CD4-positive, alpha-beta T cell treated with Interleukin-4 for 1 hour (primary cell): ENCODE measurements at places on chromosomes 12 and 14.

- DNase-seq, result no peak
Observed at GRCh38 chr12:107007411-107007810, 20.5 kb upstream of the MTERF2 start.

- DNase-seq, result no peak
Observed at GRCh38 chr14:100872259-100873095, 31.0 kb downstream of the RTL1 start.

DNA sequence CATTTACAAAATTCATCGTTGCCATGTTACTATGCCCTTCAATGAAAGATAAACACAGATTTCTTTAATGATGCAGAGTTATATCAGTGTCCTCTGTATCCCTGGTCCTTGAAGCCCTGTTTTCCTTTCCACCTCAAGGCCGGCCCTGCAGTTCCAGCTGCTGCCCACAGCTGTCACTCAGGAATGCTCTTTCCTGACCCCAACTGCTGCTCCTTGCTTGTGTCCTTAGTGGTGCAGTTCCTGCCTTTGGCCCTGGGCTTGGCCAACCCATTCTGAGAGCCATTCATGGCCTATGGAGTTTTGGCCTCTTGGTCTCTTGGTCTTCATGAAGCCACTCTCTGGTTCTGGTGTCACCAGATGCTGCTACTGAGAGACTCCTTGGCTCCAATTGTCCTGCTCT lies 93.1 kb downstream of the GAS2L3 start:
- DNase-seq, result no peak

GRCh38 chr12:93059925-93060665 lies 131.0 kb upstream of the EEA1 start:
- no peak for DNase-seq

GRCh38 chr12:50241178-50241577 lies 42.1 kb downstream of the LIMA1 start:
- DNase-seq, result no peak
